Smooth muscle cell of bladder (primary cell): ENCODE measurements at places on chromosomes 4 and X. TPM values are rescaled to one million over a fixed set of nuclear protein-coding genes. Genes with fewer than 3 reads are reported as not detected.

The SERTM2 gene
- total RNA-seq: 2.1 and 2.3 TPM in 2 replicates

The TMPRSS11A gene
- total RNA-seq: not detected in 2 replicates

The FAM184B gene
- under 0.01 TPM in 1 of 2 replicates, not detected in the other for total RNA-seq

The ZNF732 gene
- total RNA-seq: 0.14 and 0.18 TPM in 2 replicates

The ALAS2 gene
- not detected in 2 replicates for total RNA-seq

The GAGE12C gene
- total RNA-seq: not detected in 2 replicates

The CFAP47 gene
- total RNA-seq: under 0.01 and 0.37 TPM in 2 replicates

The DSPP gene
- not detected in 2 replicates for total RNA-seq

The NLGN4X gene
- total RNA-seq: 0.14 and 0.55 TPM in 2 replicates

The JAKMIP1 gene
- under 0.01 TPM in 1 of 2 replicates, not detected in the other for total RNA-seq

The EMCN gene
- under 0.01 and 0.65 TPM in 2 replicates for total RNA-seq

The NCAPG gene
- total RNA-seq: 2.3 and 2.6 TPM in 2 replicates

The TMEM164 gene
- total RNA-seq: 12.1 and 12.9 TPM in 2 replicates

The TIMM8A gene
- 2.1 and 2.6 TPM in 2 replicates for total RNA-seq

The FANCB gene
- total RNA-seq: 4.4 and 4.6 TPM in 2 replicates

The ABCB7 gene
- 18.5 and 19.3 TPM in 2 replicates for total RNA-seq

The MAGEA8 gene
- total RNA-seq: not detected in 2 replicates

The ADRA2C gene
- 0.14 and 0.37 TPM in 2 replicates for total RNA-seq

The SSX2B gene
- not detected in 2 replicates for total RNA-seq

The F8A2 gene
- total RNA-seq: not detected in 2 replicates

The KLF8 gene
- 0.71 and 0.74 TPM in 2 replicates for total RNA-seq

The ODAPH gene
- total RNA-seq: not detected in 2 replicates

The PNMA5 gene
- total RNA-seq: not detected in 2 replicates

The CFP gene
- 0.14 and 0.46 TPM in 2 replicates for total RNA-seq

The MAGEB10 gene
- not detected in 2 replicates for total RNA-seq

The PFKFB1 gene
- total RNA-seq: under 0.01 TPM in 1 of 2 replicates, not detected in the other

The RAB40AL gene
- 0.14 and 0.37 TPM in 2 replicates for total RNA-seq

The USP26 gene
- total RNA-seq: not detected in 2 replicates

The HHIP gene
- under 0.01 and 0.43 TPM in 2 replicates for total RNA-seq

The HSD17B13 gene
- total RNA-seq: 0.14 and 0.18 TPM in 2 replicates

The C4orf50 gene
- total RNA-seq: under 0.01 TPM in 1 of 2 replicates, not detected in the other

The PLS3 gene
- 249 and 338 TPM in 2 replicates for total RNA-seq

The ZDHHC15 gene
- under 0.01 TPM in 2 replicates for total RNA-seq

The COX7B2 gene
- total RNA-seq: not detected in 2 replicates

The PGAM4 gene
- total RNA-seq: not detected in 2 replicates
